Left colon (tissue), 2 donors: ENCODE measurements at places on chromosomes 16 and 17.

GRCh38 chr17:63443053-63443452, 3.1 kb downstream of the CYB561 start:
- DNase-seq: no peak

DNA sequence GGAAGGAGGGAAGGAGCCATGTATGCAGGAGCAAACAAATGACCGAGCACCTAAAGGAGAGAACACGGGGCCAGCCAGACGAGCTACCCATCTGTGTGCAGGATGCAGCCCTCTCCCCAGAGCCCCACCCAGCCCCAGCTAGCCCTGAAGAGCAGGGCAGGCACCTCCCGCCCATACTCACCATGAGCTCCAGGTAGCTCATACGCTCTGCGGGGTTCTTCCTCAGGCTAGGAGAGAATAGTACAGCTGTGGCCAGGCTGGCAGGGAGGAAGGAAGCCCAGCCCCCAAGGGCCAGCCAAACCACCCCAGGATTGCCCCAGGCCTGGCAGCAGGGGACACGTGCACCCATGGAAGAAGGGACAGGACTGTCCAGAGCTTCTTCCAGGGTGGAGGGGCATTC, 81.9 kb downstream of the KCNJ18 start:
- no peak for DNase-seq

- DNase-seq: no peak
Observed at GRCh38 chr17:44084131-44084538, 13.6 kb downstream of the G6PC3 start.

GRCh38 chr16:4056161-4057105, 59.8 kb downstream of the ADCY9 start:
- no peak for DNase-seq

DNA sequence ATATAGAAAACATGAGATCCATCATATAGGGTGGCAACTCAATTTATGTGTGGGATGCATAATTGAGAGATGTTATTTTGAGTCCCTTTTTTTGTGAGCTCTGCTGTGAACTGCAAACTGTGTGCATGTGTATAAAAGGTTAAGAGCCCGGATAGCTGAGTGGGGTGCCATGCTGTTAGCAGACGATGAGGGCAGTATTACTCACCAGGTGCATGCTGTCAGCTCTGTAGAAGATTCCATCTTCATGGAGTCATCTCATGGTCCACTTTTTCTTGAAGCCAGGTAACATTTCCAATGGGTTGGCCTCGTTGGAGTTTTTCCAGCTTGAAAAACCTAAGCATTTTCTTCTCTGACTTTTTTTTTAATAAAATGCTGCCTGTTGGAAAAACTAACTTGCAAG, 43.0 kb upstream of the RHBDL3 start:
- DNase-seq: no peak

DNA sequence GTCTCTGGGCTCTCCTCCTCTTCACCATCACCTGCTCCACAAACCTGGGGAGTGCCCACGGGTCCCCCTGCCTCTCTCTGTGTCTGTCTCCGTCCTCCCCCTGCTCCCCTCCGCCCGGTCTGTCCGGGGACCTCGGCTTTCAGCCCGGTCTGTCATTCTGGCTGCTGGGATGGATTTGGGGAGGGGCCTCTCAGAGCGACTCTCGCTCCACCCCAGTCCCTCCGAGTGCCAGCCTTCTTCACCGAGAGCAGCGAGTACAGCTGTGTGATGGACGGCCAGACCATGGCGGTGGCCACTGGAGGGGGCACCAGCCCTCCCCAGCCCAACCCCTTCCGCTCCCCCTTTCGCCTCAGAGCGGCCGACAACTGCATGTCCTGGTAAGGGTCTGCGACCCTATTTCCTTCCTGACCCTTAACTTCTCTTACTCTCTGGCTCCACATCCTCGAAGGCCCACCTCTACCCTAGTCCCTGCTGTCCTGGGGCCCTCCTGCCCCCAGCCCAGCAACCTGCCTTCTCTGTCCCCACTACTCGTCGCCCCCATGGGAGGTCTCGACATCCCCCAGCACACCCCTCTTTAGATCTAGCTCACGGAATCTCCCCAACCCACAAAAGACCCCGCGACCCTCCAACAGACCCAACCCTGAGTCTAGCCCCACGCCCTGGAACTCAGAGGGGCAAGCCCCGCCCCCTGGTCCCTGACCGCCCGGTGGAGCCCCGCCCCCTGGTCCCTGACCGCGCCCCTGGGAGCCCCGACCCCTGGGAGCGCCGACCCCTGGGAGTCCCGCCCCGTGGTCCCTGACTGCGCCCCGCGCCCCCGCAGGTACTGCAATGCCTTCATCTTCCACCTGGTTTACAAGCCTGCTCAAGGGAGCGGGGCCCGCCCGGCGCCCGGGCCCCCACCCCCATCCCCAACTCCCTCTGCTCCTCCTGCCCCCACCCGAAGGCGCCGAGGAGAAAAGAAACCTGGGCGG, 5.6 kb upstream of the CXCL16 start:
- DNase-seq: no peak

GRCh38 chr16:24701521-24701951, 27.9 kb upstream of the TNRC6A start:
- no peak for DNase-seq

GRCh38 chr17:42531455-42532354, 4.3 kb upstream of the NAGLU start:
- DNase-seq: peak; percentile 76

DNA sequence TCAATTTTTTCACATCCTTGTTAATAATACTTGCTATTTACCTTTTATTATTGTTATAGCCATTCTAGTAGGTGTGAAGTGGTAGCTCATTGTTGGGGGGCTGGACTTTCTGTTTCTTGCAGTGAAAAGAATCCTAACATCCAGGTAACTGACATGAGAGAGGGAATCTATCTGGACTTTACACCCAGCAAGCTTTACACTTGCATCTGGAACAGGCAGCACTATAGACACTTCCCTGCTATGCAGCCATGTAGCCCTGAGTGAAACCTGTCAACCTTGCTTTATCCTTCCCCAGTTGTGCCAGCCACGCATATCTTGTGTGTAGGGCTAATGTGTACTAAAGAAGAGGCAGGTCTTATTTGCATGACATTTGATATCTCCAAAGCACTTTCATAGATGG, 16.9 kb upstream of the ABCC12 start:
- no peak for DNase-seq

GRCh38 chr17:55563363-55563762, 52.1 kb upstream of the SMIM36 start:
- DNase-seq: no peak

DNA sequence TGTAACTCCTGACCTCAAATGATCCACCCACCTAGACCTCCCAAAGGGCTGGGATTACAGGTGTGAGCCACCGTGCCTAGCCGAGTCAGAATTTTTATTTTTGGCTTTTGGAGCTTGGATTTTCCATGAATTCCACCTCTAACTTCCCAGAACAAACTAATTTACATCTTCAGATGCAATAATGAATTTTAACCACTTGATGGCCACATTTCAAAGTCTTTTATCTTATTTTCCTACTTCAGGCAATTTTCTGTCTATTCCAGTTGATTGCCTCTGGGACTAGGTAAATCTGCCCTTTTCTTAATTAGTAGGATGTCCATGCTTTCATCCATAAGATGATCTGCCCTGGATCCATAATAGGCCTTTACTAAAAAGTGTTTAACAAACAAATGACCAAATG, 156.4 kb upstream of the ANKFN1 start:
- DNase-seq: no peak

DNA sequence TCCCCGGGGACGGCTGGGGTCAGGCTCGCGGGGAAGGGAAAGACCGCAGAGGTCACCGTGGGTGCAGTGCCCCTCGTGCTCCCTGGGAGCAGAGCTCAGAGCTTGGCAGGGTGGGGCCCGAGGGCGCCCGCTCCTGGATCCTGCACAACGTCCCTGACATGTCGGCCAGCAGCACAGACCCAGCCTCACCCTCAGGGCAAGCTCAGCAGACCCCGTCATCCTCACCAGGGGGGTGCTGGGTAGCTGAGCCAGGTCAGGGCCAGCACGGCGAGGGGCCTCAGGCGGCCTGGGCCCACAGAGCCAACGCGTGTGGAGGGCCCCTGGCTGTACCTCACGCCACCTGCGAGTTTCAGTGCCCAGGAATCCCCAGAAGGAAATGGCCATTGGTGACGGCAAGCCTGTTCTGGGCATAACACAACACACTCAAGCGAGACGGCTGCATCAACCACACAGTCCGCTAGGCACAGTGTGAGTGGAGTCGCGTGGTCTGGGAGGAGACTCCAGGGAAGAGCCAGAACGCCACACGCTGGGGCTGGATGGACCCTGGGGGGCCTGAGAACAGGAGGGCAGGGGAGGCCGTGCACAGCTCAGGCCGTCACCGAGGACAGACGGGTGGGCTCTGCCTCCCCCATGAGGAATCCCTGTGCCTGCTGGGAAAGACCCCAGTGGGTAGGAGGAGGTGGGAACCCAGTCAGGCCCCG, 60.3 kb downstream of the ZNF778 start:
- DNase-seq: no peak

DNA sequence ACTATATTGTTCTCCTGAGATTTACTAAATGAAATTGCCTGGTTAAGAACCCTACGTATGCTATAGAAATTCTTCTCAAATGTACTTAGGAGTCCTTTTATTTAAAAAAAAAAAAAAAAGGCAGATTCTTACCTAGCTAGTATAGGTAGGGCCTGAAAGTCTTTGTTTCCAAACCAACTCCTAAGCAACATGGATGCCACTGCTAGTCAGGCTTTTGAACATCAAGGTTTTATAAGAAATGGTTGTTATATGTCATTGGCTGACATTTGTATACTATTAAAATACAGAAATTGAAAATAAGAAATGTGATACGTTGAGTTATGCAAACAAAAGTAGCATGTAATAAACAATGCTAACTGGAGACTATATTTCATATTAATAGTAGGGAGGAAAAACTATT, 1.2 kb downstream of the EVI2A start:
- no peak for DNase-seq

- DNase-seq: no peak
Observed at GRCh38 chr16:67542464-67542863, 13.8 kb downstream of the RIPOR1 start.

DNA sequence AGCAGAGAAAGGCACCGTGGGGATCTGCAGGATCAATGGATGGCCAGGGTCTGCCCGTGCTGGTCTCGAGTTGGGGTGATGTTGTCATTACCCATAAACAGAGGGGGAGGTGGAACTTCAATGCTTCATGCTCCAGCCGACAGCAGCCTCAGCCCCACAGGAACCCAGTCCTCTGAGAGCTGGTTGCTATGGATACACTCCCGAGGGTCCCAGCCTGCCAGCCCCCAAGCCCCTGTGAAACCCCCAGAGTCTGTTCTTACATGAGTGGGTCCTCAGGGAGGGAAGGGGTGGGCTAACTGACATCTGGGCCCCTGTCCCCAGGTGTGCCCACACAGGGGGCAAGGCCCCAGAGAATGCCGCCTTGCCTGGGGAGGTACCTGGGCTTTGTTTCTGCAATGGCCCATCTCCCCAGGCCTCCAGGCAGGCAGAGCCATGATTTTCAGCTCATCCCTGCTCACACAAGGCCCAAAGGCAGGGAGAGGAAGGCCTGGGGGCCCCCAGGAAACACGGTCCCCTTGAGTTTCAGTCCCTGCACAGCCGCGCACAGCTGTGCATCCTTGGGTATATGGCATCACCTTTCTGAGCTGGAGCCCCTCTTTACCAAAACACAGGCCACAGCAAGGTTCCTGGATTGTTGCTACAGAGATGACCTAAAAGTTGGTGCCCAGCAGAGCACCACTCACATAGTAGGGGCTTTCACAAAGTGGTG, 223.7 kb downstream of the ZNF423 start:
- no peak for DNase-seq

GRCh38 chr16:28858421-28858820, 5.2 kb upstream of the SH2B1 start:
- DNase-seq: no peak

GRCh38 chr17:34619687-34620217, 40.4 kb downstream of the TMEM132E start:
- DNase-seq: no peak

DNA sequence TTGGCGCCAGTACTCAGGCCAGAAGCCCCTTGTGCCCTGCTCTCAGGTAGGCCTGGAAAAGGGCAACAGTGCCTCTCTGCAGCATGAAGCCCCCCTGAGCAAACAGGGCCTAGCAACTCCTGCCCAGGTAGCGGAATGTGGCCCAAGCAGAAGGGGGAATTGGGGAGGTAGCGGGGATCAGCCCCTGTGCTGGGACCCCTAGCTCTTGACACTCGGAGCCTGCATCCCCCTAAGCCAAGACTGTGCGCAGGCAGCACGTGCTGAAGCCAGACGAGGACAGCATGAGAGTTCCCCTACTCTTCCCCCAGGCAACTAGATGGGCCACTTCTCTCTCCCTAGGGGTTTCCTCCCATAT, 823 bp upstream of the CD2BP2 start:
- no peak for DNase-seq

- DNase-seq: no peak
Observed at GRCh38 chr16:78024159-78024558, 1.8 kb downstream of the CLEC3A start.

DNA sequence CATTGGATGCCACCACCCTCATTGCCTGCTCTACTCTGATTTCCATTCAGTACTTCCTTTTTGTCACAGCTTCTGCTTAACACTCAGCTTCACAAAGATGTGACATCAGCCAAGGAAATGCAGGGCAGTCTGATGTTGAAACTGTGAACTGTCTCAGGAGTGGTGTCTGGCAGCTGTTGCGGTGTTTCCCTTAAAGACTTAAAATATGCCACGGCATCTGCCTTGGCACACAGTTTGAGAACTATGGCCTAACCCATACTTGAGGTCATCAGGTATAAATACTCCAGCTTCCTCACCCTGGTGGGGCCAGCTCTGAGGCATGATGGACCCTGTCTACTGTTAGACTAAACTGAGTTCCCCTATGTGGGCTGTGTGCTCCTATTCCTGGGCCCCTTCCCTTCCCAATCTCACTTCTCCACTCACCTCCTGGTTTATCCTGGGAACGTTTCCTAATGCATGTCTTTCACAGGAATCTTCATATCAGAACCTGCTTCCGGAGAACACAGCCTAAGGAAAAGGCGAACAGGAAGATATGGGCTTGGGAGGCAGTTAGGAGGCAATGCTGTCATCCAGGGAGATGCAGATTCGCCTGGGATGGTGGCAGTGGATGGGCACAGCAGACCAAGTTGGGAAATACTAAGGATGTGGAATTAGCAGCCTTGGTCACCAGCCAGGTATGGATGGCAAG, 96.5 kb downstream of the WSCD1 start:
- no peak for DNase-seq

GRCh38 chr17:65220732-65221131, 83.6 kb downstream of the RGS9 start:
- no peak for DNase-seq

- DNase-seq: peak; percentile 90
Observed at GRCh38 chr16:3036726-3037315, at the start of gene BICDL2. BICDL2 (minus strand) TSS chr16:3036944; CDS start chr16:3035496, 1,448 bp downstream.

GRCh38 chr17:16942141-16943031, 29.5 kb downstream of the TNFRSF13B start:
- no peak for DNase-seq

GRCh38 chr17:51890710-51891109, 267.8 kb downstream of the CA10 start:
- no peak for DNase-seq

DNA sequence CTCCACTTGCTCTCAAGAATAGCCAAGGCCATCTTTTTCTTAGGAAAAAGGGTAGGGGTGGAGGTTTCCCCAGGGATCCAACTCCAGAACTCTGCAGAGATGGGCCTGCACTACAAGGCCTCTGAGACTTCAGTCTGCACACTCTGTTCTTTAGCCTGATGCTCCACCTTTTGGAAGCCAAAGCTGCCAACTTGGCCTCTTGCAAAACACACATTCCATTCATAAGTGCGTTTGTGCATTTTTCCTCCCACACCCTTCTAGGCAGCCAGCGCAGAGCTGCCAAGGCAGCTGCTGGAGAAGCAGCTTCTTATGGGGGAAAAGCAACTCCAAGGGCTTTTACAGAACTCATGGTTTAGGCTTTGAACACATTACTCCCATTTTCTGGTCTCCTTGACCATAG, 45.3 kb downstream of the REXO5 start:
- DNase-seq: peak; percentile 73

GRCh38 chr17:8791910-8792270, 7.3 kb downstream of the MFSD6L start:
- DNase-seq: no peak
